Cerebellar cortex (tissue), 1 donor: ENCODE measurements at places on chromosomes 1 and 21.

DNA sequence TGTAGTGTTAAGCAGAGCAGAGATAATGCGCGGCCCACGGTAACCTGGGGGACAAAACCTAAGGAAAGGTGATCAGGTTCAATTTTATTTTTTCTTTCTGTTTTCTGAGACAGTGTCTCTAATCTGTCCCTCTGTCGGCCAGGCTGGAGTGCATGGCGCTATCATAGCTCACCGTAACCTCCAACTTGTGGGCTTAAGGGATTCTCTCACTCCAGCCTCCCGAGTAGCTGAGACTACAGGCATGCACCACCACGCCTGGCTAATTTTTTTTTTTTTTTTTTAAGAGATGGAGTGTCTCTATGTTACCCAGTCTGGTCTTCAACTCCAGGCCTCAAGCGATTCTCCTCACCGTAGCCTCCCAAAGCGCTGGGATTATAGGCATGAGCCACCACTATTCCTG is 724 bp upstream of the ANKRD35 start:
- DNase-seq, result no peak

GRCh38 chr1:10252508-10252907 is 42.1 kb downstream of the KIF1B start:
- DNase-seq, result no peak

- no peak for DNase-seq
Measured at GRCh38 chr1:53643041-53643880, 95.7 kb downstream of the GLIS1 start.

DNA sequence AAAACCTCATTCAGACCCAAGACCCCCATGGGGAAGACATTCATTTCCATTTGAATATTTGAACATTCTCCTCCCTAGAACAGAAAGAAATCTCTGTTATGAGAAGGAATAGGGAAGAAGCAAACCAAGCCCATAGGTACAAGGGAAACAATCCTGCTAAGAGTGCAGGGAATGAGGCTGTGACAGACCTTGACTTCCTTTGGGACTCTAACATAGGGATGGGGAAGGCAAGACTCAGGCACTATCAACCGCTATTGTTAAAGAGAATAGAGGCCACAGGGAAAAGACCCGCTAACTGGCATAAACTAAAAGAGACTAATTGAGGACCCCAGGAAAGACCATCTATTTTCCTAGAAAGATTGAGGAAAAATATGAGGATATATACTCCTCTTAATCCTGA is 117.8 kb upstream of the BRINP3 start:
- DNase-seq, result no peak

GRCh38 chr1:239606850-239607400 is 220.6 kb downstream of the CHRM3 start:
- DNase-seq, result no peak

DNA sequence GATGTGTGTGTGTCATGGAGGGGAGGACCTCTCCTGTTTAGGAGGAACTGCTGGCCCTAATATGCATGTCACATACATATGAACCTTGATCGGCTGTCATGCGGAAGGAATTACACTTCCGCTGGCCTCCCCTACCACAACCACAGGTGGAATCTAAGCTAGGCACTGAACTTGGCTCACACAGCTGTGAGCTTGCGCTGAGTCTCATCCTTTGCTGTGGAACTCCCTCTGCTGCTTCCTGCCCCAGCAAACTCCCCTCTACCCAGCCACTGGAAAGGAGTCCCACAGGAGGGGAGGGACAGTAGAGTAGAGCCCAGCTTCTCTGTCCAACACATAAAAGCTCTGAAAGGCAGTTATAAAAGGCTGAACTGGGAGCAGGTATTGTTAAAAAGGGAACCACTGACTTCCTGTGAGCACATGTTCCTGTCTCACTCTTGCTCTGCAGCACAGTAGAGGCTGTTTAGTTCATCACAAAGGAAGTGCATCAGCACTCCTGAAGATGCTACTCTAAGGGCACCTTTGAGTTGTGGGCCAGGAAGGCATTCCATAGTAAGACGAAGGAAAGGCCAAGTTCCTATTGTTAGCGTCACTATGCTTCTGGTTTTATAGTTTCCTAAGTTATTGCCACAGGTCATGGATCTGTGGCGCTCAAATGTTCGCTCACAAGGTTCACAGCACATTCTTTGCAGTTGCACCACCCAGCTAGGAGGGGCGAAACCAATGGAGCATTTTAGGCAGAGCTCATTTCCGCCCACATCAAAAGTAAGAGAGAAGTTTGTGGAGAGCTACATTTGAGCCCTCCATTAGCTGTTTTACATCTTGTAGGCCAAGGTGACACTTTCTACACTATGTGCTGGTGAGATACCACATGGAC is 17.7 kb upstream of the PTPRC start:
- no peak for DNase-seq

DNA sequence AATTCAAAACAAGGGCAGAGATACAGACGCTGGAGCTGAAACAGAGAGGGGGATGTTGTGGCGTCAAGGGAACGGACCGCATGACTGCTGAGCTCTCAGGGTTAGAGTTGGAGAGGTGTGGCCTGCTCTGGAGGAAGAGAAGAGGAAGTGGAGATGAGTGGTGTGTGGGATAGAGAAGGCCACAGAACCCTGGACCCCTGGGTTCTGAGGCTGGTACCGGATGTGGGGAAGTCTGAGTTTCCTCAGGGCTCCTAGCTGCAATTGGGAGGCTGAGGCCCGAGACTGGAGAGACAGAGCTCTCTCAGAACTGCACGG is 1.8 kb downstream of the BCAN start:
- no peak for DNase-seq

DNA sequence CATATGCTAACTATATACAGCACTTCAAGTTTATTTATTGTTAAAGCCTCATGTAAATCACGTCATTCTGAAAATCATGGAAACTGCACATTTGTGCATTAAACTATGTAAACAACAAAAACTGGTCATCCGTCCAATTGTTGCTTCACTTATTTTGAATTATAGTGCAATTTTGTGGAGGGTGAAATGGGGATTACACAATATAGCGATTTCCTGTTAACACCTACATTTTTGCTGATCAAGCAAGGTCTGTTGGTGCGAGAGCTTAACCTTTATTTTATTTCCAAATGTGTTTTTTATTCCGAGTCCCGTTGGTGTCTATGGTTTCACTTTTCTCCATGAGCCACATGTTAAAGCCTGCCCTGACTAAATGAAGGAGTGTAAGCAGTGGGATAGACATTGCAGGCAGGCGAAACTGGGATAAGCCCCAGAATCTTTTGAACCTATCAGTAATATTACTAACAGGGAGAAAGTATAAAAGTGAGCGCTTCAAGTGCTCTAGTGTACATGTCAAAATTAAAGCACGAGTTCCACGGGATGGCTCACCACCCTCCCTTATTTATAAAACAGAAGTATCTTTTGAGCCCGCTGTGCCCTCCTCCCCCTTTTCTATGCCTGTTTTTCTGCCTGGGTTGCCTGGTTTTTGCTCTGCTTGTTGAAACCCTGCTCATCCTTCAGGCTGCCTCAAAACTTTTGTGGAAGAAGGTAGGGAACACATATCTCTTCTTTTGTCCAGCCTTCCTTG is 120.7 kb downstream of the NFIA start:
- DNase-seq, result no peak
